Fibroblast of skin of left biceps (primary cell): ENCODE measurements at places on chromosomes 13 and 19.

DNA sequence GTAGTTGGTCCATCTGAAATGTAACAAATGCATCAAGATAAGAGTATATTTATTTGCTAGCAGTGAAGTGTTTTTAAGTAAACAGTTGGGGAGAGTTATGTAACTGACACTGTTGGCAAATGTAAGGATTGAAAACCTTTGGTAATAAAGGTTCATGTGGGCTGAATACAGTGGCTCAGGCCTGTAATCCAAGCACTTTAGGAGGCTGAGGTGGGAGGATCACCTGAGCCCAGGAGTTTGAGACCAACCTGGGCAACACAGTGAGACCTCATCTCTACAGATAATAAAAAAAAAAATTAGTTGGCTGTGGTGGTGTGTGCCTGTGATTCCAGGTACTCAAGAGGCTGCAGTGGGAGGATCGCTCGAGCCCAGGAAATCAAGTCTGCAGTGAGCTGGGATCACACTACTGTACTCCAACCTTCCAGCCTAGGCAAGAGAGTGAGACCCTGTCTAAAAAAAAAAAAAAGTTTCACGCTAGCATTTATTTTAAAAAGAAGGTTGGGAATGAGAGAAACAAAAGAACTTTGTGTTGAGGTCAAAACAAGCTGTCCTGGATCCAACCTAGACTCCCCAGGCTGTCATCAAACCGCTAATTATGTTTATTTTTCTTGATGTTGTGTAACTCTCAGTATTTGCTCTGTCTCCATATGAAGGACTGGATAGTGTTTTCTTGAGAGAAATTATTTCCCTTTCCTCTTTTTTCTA lies 20.7 kb downstream of the SETDB2 start:
- no peak for DNase-seq

DNA sequence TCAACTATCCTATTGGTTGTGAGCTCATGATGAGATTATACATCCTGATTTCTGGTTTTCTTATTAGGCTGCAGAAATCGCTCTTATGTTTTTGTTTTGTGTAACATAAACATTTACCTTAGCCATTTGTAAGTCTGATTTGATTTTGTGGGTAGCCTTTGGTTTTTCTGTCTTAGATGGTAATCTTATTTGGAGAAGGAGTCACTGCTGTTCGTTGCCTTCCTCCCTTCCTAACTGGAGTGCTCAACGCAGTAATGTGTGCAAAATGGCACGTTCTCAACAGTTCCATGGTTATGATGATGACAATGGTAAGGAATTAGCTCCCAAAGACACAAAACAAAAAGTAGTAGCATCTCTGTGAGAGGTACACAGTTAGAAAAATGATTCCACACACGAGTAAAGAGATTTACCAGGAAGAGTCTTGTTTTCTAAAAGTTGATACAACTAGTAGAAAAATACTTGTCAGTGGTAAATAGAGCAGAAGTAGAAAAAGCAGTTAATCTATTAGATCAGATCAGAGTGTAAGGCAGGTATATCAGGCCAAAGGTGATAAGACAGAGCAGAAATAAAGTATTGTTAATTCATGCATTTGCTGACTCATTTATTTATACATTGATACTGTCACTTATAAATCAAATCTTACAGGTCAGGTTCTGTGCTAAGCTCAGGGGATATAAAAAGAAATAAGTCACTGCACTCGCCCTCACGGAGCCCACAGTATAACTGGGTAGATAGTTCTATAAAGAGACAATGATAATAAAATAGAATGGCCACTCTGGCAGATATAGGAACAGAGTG lies 270.0 kb downstream of the NALCN start:
- DNase-seq = no peak

DNA sequence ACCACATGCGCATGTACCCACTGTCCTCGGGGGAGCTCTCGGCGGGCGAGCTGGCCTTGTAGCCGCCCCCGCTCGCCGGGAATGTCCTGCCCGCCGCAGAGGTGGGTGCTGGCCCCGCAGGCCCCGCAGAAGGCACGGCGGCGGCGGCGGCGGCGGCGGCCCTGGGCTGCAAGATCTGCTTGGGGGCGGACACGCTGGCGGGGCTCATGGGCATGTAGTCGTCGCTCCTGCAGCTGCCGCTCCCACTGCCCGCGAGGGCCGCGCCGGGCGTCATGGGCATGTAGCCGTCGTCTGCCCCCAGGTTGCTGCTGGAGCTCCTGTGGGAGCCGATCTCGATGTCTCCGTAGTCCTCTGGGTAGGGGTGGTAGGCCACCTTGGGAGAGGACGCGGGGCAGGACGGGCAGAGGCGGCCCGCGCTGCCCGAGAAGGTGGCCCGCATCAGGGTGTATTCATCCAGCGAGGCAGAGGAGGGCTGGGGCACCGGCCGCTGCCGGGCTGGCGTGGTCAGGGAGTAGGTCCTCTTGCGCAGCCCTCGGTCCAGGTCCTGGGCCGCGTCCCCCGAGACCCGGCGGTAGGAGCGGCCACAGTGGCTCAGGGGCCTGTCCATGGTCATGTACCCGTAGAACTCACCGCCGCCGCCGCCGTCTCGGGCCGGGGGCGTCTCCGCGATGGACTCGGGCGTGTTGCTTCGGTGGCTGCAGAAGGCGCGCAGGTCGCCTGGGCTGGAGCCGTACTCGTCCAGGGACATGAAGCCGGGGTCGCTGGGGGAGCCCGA lies 2.4 kb downstream of the IRS2 start:
- no peak for DNase-seq

DNA sequence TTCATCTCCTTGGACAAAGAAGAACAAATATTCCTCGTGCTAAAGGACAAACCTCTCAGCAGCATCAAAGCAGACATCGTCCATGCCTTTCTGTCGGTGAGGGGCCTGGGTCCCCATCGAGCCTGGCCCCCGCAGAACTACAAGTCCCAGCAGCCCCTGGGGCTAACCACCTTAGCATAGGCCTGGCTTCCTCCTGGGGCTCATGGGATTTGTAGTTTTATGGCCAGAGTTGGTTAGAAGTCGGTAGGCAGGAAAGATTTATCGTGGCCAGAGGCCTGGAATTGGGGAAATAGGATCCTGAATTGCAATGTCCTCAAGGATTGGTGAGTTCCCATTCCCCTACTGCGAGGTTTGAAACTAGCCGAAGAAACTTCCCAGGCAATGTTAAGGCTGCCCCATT lies 19.6 kb downstream of the TMEM150B start:
- DNase-seq = no peak

- no peak for DNase-seq
Observed at GRCh38 chr19:2683430-2684003, 19.0 kb downstream of the GNG7 start.

- no peak for DNase-seq
Observed at GRCh38 chr13:104694397-104694796, 1628.2 kb upstream of the SLC10A2 start.

DNA sequence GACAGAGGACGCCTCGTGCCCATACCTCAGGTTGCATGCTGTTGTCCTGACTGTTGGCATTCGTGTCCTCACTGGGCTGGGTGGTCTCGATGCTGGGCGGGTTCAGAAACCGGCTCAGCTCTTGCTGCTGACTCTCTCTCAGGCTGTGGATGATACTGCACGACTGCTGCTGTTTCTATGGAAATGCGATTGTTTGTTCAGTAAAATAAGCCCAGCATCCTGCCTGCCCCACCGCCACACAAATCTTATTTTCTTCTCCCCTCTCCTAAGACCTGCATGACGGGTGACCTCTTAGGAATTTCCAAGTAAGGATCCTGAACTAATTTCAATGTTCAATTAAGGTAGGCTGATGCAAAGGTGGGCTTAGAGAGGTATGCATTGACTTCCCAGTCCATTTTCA lies 356.5 kb downstream of the NALCN start:
- DNase-seq = no peak

DNA sequence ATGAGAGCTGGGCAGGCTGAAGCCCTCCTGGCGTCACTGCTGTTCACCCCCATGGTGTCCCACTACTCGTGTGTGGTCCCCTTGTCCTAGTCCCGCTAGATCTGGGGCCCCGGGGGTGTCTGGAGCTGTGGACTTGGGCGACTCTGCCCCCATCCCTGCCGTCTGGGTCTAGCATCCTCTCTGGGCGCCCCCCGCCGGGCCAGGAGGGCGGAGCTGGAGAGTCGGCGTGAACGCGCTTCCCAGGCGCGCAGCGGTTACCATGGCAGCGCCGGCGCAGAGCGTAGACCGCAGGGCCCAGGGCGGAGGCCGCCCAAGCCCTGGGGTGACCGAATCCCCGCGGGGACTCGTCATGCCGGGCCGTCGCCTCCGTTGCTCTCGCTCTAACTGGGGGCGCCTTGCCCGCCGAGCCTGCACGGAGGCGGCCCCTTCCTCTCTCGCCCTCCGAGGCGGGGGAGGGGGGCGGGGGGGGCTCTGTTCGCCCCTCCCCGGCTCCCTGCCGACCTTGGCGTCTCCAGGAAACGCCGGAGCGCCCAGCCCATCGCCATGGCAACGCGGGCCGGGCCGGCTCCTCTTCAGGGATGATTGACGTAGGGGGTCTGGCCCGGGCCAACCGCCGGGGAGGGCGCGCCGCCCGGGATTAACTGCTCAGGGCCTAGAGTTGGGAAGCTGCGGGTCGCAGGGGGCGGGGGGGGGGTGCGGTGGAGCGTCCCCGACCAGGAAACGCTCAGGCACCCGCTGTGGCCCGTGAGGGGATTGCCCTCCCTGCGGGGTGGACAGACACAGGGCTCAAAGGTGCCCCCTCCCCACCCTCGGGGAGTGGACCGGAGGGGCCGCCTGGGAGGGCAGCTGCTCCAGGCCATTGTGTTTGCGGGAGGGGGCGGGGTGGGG lies 8.9 kb downstream of the ISYNA1 start:
- DNase-seq = peak; percentile 57

DNA sequence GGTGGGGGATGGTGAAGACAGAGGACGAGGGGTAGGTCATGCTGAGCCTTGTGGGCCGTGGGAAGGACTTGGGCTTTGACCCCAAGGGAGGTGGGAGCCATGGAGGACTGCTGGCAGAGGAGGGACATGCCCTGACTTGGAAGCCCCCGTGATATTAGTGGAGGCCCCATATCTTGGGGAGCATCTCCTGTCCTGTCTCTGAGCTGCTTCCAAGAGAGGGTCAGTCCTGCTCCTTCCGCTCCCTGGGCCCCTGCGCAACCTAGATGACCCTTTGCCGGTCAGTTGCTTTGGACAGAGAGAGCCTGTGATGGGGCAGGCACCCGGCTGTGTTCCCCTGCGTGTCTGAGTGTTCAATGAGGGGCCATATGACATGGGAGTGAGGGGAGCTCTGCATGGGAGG lies 5.2 kb downstream of the TLE6 start:
- no peak for DNase-seq

- DNase-seq = peak; percentile 67
Observed at GRCh38 chr13:101552786-101553185, 100.3 kb downstream of the ITGBL1 start.

- DNase-seq = no peak
Observed at GRCh38 chr13:96781141-96781540, 213.1 kb downstream of the OXGR1 start.

DNA sequence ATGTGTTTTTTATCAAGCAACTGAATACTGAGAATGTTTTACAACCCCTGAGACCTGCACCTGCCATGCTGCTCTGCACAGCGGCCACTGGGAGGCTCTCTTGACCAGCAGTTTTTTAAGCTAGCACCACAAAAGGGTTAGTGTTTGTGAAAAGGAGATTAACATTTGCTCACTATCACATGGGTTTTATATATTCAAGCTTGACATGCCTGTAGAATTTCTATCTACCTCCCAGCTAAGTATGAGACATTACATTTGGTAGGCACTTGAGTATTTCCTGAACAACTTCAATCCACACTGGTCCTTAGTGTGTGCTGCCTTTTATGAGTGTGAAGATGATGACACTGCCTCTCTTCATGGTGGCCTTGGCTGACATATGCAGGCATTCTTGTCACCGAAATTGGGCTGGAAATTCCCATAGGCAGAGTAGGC lies 1238.9 kb downstream of the UQCRFS1 start:
- peak; percentile 3 for DNase-seq

DNA sequence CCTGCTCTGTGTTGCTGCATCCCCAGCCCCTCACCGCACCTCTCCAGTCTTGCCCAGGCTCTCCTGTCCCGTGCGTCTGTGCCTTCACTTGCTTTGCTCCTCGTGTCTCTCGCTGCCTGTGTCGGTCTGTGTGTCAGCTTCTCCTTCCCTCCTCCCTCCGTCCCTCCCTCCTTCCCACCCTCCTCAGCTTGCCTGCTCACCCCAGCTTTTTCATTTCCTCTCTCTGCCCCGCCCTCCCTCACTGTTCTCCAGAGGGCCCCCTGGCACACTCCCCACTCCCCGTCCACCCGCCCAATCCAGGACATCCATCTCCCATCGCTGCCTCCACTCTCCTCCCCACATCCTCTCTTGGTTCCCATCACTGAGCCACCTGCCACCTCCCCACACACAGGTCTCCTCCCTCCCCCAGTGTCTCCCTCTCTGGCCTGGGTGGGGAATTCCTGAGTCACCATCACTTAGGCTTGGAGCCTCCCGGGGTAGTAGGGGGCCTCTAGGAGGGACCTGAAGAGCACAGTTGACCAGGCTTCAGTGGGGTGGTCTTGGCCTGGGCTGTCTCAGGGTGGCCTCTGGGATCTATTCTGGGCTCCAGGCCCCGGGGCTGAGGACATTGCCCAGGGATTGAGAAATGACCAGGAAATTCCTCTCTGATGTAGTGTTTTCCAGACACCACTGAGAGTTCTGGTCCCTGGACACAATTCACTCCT lies at the start of gene PTGIR:
Gene PTGIR, minus strand, starts transcription at position 132 of the 704 bp plus-strand sequence. CDS start 864 bp downstream, outside the sequence.
- no peak for DNase-seq

GRCh38 chr19:17772172-17772571 lies 20.9 kb downstream of the FCHO1 start:
- DNase-seq = no peak

DNA sequence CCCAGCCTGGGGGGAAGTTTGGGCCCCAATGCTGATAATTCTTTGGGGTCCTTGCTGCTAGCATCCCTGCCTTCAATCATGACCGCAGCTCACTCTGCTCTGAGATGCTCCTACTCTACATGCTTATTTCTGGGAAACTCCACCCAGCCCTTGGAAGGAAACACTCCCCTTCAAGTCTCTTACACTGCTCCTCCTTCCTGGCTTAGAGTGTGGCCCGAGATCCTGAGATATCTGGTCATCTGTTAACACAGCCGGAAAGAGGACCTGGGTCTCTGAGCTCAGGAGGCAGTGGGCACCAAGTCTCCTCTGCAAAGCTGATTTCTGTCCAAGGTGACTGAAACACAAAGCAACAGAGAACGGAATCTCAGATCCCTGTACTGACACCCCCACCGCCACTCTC lies 33.0 kb downstream of the CYP4F2 start:
- DNase-seq = no peak

GRCh38 chr13:54845351-54845965 lies 1816.8 kb downstream of the OLFM4 start:
- no peak for DNase-seq

GRCh38 chr13:98397221-98397620 lies 179.7 kb downstream of the STK24 start:
- no peak for DNase-seq

DNA sequence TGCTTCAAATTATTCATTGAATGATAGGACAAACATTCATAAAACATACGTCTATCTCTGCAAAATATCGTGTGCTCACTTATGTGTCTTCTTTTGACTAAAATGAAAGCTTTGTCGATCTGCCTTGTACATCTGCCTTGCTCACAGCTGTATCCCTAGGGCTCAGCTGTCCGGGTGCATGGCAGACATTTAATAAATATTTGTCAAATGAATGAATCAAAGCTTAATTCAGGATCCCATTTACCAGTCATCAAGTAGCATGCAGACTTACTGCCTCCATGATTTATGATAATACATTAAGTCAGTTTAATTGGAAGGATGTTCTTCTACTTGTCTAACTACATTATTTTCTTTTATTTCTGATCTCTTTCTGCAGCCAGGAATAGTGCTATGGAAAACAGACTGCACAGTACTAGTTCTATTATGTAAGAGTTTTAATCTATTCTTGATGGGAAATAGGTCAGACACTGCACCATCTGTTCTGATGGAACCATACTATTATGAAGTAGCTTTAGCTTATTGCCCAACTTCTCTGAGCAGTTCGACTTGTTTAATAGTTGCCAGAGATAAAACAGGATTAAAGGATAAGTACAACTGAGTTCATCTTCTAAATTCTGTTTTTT lies 13.2 kb downstream of the SLC46A3 start:
- no peak for DNase-seq
